ENCODE measurements at places on chromosomes 7 and 10.
A peak's percentile ranks its signal among the peaks of the same experiment; 100 is the strongest.

DNA sequence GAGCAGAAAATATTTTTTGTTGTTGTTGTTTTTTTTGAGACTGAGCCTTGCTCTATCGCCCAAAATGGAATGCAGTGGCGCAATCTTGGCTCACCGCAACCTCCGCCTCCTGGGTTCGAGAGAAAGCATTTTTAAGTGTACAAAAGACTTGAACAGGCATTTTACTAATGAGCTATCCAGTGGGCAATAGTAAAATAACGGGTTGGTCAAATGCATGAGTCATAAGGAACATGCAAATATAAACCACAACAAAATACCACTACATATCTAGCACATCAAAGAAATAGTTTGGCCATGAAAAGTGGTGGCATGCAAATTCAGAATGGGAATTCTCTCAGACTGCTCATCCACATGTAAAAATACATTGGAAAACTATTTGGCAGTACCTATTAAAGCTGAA, 71.7 kb upstream of the TMEM106B start:
- DNase-seq: no peak

- DNase-seq: no peak
Measured at GRCh38 chr7:83579740-83580139, 69.2 kb downstream of the SEMA3E start.

GRCh38 chr7:82542665-82543064, 99.1 kb upstream of the CACNA2D1 start:
- DNase-seq: no peak

DNA sequence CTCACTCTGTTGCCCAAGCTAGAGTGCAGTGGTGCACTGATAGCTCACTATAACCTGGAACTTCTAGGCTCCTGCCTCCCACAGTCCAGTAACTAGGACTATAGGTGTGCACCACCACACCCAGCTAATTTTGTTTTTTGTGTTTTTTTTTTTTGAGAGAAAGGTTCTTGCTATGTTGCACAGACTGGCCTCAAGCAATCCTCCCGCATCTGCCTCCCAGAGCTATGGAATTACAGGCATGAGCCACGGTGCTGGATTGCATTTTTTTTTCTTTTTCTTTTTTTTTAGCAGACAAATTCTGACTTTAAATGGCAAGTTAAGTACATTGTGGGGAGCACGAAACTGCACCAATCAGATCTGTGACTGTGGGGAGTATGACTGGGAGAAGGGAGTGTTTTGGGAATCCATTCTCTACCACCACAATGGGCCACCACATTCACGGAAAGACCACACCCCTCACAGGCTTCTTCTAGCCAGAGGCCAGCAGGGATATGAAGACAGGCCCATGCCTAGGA, 58.1 kb upstream of the MSMB start:
- DNase-seq: no peak

DNA sequence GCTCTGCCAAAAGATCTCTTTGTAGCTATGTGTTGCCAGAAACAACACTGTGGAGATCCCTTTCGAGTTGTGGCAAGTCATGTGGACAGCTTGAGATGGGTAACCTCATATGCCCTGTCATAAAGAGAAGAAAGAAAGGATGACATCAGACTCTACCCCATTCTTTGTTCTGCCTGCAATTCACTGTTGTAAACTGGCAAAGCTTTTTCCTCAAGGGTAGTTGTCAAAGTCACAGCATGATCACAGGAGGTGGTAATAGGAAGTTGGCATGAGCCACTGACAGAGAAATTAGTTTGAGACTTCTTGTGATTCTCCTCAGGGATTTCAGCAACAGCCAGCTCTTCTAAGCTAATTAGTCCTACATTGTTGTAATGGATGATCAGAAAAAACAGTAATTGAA, 19.4 kb upstream of the MINDY3 start:
- DNase-seq: no peak

- no peak for DNase-seq
Measured at GRCh38 chr10:128859738-128860386, 607.2 kb upstream of the MGMT start.

DNA sequence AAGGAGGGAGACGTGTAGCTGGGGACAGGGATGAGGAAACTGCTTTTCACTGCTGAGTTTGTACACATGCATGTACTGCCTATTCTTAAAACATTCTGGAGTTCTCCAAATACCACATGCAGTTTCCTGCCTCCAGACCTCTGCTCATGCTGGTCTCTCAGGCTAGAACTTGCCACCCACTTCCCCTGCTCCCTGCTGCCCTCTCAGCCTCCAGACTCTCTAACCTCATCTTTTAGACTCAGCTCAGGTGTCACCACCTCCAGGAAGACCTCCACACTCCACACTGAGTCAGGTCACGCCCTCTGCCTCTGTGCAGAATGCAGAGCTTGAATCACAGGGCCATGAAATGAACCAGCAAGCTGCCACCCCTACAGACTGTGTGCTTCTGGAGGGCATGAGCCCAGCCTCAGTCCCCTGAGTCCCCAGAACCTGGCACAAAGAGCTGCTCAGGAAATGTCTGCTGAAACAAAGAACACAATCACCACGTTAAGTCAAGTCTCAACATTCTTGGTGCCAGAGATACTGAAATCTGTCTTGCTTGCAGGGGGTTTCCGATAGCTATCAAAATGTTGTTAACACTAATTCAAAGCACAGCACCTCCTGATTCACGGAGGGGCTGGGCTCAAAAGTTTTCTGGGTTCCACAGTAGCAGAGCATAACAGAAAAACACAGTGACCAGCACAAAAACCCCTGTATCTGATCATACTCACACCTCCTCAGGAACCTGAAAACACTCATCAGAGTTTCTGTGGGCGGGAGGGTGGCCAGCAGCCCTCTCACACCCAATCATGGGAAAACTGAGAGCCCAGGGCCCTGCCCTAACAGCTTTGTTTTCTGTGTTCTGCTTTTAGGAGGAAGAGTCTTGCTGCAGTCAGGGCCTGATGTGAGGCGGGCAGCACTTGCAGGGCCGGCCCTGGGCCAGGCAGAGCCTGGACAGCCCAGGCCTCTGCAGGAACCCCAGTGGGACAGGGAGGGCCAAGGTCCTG, 21.1 kb downstream of the FAM53B start:
- no peak for DNase-seq

- DNase-seq: no peak
Measured at GRCh38 chr7:131786204-131786603, 229.8 kb upstream of the PODXL start.

GRCh38 chr10:109676703-109677102, 246.6 kb downstream of the XPNPEP1 start:
- no peak for DNase-seq

DNA sequence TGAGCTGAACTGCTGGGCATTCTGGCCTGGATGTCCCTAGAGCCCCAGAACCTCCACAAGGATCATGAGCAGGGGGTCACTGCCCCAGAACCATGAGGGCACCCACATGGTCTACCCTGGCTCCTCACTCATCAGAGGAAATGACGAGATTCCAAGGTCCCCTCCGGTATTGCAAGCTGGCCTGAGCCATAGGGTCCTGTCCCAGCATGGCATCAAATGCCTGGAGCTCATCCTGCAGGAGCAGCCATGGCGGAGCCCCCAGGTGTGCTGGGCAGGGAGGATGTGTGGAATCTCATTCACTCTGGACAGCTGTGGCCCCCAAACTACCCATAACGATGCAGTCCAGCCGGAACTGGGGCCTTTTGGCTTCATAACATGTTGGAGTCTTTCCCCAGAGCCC, 66.6 kb upstream of the ANTXRL start:
- DNase-seq: no peak

DNA sequence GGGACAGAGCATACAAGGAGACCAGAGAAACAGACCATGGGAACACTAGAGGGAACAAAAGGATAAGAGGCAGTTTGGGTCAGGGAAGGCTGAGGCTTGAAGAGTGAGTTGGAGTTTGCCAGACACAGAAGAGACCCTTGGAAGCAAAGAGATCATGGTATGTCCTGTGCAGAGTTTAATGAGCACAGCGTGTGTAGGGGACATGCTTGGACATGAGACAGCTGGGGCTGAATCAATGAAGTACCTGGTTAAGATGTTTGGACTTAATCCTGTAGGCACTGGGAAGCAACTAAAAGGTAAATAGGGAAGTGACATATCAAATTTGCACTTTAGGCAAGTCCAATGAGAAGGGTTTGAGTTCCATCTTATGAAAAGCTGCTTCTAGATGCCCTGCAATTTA, 79.6 kb downstream of the KIAA1217 start:
- DNase-seq: no peak

DNA sequence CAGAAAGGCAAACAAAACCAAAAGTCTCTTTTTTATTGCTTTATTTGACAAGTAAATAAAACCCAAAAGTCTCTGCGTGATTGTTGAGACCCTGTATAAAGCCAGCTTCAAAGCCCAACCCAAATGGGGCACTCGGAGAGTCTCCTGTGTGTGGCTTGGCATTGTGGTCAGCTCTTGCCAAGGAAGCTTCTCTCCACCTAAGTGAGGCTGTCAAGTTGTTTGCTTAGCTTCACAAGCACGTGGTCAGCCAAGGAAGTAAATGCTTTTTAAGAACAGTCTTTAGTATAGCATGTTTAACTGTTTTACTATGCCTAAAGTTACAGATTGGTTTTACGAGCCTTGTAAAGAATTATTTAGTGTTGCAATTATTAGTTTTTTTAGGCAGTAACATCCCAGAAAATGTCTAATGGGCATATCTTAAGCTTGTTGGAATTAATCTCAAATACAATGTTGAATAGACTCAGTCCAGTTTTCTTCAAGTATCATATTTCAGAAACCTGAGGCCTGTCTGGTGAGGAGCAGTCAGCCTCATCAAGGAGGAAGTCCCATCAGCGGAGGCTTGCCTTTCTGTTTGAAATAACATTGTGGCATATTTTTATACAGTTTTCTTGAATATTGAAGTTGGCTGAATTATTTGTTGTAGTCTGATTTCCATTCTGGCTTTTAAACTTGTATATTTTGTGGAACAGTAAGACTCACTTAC, 144.3 kb downstream of the ANKRD30A start:
- DNase-seq: no peak

DNA sequence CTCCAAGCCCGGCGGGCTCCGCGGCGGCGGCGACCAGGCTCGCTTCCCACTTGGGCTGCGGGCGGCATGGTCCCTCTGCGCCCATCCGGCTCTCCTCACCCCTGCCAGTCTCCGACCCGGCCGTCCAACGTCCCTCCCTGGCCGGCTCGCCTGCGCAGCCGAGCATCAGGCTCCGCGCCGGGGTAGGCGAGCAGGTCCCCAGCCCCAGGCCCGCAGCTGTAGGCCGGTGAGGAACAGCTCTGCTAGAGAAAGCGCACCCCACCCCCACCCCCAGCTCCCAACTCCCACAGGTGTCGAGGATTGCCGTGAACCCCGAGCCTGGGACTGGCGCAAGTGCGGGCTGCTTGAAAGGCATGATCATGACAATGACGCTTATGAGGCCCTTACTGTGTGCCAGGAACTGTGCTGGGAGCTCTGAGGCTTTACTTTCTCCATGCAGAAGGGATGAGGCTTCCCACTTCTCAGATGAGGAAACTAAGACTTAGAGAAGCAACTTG, 20.8 kb upstream of the PAX2 start:
- DNase-seq: no peak

- DNase-seq: no peak
Measured at GRCh38 chr7:154848464-154848863, 154.5 kb downstream of the PAXIP1 start.

DNA sequence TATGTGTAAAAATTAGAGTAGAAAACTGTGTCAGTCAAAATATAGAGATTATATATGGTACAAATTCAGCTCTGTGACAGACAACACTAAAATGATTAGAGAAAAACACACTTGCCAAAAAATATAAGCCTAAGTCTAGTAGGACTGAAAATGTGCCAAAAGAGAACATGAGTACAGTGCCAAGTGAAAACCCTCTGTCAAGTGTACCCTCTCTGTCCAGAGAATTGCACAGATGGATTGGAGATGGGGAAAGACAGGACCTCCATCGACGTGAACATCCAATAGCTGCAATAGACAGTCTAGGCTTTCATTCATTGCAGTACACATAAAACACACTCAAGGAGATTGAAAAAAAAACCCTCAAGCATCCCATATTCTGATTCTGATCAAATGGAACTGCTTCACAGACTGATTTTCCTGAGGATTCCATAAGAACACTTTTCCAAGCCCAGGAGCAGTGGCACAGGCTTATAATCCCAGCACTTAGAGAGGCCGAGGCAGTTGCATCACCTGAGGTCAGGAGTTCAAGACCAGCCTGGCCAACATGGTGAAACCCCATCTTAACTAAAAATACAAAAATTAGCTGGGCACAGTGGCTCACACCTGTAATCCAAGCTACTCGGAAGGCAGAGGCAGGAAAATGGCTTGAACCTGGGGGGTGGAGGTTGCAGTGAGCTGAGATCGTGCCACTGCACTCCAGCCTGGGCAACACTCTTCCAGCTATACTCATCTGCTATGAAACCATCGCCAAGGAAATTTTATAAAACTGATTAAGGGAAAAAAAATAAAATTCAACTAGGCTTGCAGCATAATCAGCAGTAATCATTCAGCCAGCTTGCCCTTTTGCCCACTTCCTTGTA, 110.0 kb upstream of the TRIM24 start:
- no peak for DNase-seq

GRCh38 chr7:5218564-5219360, 28.7 kb downstream of the WIPI2 start:
- no peak for DNase-seq

DNA sequence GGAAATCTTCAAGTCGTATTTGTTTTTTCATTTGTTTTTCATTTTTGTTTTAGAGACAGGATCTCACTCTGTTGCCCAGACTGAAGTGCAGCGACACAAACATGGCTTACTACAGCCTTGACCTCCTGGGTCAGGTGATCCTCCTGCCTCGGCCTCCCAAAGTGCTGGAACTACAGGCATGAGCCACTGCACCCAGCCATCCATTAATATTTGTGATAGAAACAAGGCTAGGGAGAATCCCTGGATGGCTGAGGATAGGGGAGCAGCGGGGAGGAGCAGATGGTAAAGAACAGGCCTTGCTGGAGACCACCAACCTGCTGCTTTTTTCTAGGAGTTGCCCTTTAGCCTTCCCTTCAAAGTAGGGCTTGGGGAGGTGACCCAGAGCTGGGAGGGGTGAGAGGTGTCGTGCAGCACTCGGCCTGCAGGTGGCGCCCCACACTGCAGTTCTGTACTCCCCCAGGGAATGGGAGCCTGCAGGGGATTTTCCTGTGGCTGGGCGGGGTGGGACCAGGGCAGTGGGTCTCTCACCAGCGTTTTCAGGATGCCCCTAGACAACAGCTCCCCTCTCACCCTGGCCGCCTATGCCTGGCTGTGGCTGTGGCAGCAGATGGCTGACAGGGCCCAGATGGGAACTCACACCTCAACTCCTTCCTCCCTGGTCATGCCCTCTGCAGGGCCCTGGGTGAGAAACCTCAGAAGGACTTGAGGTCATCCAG, 12.6 kb upstream of the CDH23 start:
- DNase-seq: peak; percentile 57

GRCh38 chr7:118671149-118671548, 446.6 kb downstream of the ANKRD7 start:
- no peak for DNase-seq

DNA sequence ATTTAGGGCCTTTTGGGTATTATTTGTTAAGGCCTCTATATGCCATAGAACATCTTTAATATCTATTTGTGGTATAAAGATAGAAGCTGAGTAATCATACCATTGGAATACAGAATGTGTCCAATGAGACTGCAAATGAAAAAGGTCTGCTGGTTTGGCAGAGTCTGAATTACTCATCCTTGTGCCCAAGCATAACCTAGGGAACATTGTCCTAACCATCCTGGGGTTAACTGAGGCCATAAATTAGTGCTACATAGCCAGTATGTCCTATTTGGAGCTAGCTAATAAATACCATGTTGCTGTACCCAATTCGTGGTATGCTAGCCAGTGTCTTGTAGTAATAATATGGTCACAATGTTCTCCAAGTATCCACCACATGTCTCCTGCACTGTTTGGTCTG, 117.1 kb downstream of the ANKRD26 start:
- DNase-seq: no peak

Measured in stimulated activated CD4-positive, alpha-beta T cell treated with anti-CD3 and anti-CD28 coated beads, Interleukin-2, amount 100 ng/mL, for 4 hours (primary cell).